ENCODE measurements at places on chromosomes 3 and 15.

DNA sequence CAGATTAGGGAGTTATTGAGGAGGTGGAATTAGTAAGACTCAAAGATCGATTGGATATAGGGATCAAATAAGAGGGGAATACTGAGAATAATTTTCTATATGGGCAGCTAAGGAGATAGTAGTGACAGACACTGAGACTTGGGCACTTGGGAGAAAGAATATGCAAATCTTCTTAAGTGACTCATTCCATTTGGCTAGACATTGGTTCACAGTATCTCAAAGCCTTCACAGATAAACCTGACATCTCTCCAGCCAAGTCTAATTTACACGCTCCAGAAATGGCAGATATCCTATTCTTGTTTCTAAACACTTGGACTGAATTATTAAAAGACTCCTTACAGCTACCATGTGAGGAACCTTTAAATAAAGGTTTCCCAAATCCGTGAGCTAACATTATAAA, 104.6 kb upstream of the ADAMTS9 start:
- DNase-seq = no peak

DNA sequence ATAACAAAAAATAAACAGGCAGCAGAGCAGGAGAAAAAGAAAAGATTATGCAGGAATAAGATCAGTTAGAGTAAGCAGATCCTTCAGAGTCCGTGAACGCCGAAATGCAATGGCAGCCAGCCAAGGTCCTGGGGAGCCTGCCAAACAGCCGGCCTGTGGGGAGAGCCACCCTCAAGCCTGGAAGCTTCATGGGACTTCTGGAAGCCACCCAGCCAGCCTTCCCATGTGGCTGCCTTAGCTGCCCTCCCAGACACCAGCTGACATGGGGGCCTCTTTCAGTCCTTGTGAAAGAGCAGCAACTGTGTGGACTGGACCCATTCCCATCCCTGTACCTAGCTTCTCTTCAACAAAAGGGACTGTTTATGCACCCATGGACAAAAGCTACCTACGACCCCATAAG, 64.9 kb upstream of the RAD18 start:
- DNase-seq = peak; percentile 58

- no peak for DNase-seq
These were observed 3.6 kb upstream of the NCK1 start for GRCh38 chr3:136858381-136858780.

GRCh38 chr15:66886686-66887273, 178.6 kb upstream of the SMAD3 start:
- DNase-seq = no peak

DNA sequence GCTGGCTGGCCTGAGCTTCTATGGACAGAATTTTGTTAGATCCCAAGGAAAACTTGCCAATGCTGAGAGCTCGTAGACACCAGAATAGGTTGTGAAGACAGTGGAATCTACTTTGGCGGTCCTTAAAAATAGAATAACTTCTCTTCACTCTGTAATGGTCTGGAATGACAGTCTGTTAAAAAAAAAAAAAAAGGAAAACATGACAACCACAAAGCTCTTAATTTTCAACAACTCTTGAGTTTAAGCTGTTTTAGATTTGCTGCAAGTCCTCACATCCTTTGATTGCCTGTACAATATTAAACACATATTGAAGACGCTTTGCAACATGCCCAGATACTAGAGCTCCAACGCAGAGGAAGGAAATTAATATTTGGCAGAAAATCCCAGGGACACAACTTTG, 122.8 kb upstream of the GALNT15 start:
- no peak for DNase-seq

GRCh38 chr3:177824190-177824786, 627.0 kb upstream of the TBL1XR1 start:
- DNase-seq = no peak

Measured in D341Med (cell line).